ENCODE measurements at places on chromosomes 7 and 10.

DNA sequence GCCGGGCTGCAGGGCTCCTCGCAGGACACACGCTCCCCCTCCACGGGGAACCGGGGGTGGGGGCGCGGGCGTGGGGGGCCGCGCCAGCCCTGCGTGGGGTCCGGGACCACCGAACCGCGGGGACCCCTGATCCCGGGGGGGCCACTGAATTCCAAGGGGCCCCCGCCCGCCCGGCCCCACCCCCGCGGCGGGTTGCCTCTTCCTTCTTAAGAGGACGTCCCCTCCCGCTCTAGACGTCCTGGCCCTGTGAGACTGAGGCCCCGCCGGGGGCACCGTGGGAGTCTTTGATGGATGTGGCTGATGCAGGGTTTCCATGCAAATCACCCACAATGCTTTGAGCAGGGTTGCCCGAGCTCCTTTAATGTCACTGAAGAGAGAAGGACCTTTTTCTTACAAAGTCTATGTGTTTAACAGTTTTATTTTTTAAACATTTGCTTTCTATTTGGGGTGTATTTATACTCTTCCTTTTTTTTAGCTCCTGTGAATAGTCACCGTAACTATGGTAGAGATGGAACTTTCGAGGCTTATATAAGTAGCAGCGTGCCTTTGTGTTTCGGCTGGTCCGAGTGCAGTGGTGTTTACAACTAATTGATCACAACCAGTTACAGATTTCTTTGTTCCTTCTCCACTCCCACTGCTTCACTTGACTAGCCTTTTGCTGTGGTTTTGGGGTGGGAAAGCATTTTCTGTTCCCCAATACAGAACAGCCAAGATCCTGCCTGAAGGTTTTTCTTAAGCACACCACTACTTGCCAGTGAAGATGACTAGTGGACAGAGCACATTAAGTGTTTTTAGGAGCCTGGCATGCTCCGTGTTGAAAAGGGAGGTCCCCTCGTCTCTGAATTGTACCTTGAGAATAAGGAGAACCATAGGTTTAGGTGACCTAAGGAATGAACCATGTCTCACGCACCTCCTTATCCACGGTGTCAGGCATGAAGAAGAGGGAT is 44.8 kb downstream of the PDIA4 start:
- DNase-seq, result no peak

- no peak for DNase-seq
These were observed 28.5 kb downstream of the CYP2W1 start for GRCh38 chr7:1011297-1012003.

DNA sequence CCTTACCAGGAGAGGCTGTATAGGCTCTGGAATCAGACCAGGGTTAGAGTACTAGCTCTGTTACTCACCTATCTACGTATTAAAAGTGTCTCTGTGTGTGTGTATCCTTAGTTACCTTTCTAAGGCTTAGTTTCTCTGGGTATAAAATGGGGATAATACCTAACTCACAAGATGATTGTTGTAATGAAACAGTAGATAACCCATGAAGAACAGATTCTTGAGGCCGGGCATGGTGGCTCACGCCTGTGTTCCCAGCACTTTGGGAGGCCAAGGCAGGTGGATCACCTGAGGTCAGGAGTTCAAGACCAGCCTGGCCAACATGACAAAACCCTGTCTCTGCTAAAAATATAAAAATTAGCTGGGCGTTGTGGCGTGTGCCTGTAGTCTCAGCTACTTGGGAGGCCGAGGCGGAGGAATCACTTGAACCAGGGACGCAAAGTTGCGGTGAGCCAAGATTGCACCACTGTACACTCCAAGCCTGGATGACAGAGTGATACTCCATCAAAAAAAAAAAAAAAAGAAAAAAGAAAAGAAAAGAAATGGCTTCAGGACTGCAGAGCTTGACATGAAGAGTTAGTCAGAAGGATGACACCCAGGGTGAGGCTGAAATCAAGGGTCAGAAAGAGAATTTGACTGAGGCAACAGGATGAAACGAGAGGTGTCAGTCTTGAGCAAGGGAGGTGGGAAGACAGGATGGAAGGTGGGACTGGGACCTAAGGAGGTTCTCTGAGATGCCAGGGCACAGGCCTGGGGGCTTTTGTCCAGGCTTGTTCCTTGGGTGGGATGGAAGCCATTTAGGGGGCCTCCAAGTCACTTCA is 33.4 kb downstream of the PRKAR2B start:
- DNase-seq, result no peak

DNA sequence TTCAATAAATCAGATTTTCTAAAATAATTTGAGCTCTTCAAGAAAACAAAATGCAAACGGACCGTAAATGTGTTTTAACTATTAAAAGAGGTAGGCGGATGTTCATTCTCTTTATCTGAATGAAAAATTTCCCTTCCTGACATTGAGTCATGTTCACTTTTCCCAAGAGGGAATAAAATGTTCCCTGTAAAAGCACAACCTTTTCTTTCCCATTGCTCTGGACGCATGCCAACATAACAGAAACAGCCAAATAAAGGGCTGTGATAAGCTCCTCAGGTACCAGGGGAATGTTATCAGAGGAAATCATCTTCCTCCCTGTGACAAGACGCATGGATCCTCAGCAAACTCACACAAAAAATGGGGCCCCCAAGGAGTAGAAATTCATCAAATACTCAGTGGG is 251.8 kb downstream of the MTERF1 start:
- DNase-seq, result no peak

- no peak for DNase-seq
These were observed 42.8 kb downstream of the WNT2 start for GRCh38 chr7:117279931-117280557.

GRCh38 chr7:26675143-26675887 is 189.1 kb downstream of the SKAP2 start:
- DNase-seq, result no peak

DNA sequence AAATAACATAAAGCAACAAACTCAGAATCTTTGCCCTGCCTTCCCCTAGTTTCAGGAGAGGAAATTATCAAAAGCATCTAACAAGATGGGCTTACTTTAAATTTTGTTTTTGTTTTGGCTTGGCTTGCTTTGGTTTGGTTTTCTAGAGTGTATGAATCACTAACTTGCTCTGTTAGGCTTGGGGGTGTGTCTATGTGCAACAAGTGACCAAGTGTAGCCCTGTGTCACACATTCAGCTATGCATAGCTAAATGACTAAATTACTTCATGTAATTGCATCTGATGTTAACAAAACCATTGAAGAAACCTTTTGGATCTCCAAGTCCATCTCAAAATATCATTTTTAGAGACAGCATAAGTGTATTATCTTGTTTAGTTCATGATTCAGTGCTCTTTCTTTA is 251.0 kb downstream of the TFEC start:
- DNase-seq, result no peak

- DNase-seq, result no peak
These were observed 16.5 kb downstream of the MKI67 start for GRCh38 chr10:128109707-128110106.

DNA sequence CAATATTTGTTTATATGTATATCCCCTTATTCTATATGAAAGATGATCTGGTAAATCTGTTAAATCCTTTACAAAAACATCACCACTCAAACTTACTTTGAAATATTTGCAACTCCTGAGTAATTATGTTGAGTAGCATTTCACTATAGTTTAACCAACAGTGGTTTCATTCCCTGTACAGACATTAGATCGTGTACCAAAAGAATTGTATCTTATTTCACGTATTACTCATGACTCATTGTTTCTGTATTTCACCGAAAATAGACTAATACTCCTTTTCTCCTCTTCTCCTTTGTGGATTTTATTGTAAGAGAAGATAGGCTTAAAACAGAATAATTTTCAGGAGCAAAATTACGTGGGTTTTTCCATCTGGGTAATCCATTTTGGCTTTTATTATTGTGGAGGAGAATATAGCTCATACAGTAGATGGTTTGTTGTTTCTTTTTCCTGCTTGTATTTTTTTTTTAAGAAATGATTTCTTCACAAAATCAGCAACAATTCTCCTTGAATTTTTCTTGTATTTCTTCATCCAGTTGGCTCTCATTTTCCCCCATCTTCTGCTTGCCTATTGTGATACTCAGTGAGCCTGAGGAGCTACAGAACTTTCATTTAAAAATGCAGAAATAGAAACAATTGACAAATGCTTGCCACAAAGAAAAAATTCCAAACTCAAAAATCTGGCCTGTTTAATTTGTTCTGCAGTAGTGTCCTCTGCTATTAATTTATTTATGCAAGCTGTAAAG is 90.6 kb upstream of the OIT3 start:
- no peak for DNase-seq

DNA sequence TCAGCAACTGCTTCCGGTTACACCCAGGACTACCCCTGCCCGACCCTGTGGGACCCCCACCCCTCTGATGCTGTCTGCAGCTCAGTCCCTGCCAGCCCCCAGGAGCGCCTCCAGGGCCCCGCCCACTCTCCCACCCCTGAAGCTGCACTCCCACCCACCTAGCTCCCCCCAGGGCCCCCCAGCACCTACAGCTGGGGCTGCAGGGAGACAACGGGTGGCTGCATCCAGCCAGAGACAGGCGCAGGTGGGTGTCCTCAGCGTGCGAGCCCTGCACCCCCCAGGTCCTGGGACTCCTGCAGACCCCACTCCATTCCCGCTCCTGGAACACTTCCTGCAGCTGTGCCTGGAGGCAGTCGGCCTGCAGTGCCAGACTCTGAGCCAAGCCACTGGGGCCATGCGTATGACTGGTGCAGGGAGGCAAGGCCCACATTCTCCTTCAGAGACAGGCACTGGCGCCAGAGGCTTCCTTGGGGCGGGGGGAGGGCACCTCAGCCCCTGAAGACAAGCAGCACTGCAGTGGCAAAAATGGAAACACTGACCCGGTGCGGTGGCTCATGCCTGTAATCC is 6.1 kb downstream of the CYP2W1 start:
- DNase-seq, result no peak

GRCh38 chr7:44538093-44538797 is 2.9 kb downstream of the NPC1L1 start:
- DNase-seq, result no peak

DNA sequence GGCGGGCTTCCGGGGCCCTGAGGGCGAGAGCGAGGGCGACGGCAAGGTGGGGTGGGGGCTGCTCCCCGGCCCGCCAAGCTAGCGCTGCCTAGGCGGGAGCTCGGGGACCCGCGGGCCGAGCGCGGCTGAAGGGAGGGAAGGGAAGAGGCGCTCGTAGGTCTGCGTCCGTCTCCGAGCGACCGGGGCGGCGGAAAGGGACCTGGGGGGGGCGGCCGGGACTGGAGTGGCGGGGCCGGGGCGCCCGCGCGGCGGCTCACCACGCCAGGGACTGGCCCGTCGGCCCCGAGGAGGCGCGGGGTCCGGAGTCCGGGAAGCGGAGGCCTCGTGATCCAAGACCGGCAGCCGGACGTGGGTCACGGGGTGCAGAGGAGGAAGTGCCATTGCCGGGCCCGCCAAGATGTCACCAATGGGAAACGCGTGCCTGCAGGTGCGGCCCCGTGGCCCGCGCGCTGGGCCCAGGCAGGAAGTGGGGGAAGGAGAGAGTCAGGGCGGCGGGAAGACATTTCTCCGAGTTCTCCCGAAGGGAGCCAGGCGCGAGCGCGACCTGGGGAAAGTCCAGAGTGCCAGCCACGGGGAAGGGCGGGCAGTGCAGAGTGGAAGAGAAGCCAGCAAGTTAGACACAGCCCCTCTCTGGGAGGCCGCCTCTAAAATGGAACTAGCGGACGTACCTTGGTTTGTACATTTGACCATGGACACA is 11.9 kb downstream of the HNRNPF start:
- peak; percentile 41 for DNase-seq

DNA sequence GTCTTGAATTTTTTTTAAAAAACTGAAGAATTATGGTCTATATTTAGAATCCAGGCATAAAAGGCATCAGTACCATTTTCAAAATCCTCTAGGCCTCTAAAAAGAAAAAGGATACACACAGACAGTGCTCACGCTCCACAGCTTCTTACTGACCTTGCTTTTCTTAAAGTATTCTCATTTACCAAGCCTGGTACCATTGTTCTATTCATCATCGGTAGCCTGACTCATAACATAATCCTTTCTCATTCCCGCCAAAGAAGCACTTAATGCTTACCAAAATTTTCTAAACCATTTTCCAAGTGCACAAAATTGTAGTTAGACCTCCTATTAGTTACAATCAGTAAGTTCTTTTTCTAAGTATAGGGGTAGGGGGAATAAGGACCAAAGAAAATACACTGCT is 54.6 kb downstream of the ATE1 start:
- DNase-seq, result no peak

GRCh38 chr10:69858201-69858600 is 56.5 kb downstream of the COL13A1 start:
- DNase-seq, result no peak

Data from HFF-Myc (cell line).